A549 treated with DMSO at 1 μM for 4 hours (cell line): ENCODE measurements at places on chromosomes 16 and 17. TPM values are rescaled to one million over a fixed set of nuclear protein-coding genes. Genes with fewer than 3 reads are reported as not detected.

SDR42E1 gene
- 1.2 to 2.1 TPM (median 1.6 TPM) in 5 replicates for total RNA-seq

NPIPB4 gene
- 23.4 to 39.4 TPM (median 26.2 TPM) in 5 replicates for total RNA-seq

MYOCD gene
- total RNA-seq: 0.94 to 3.0 TPM (median 2.1 TPM) in 5 replicates

NPIPB13 gene
- 0.66 to 3.2 TPM (median 3.0 TPM) in 5 replicates for total RNA-seq

CEP112 gene
- 5.1 to 8.1 TPM (median 6.4 TPM) in 5 replicates for total RNA-seq

TBC1D3H gene
- not detected in 5 replicates for total RNA-seq

RNF222 gene
- not detected in 5 replicates for total RNA-seq

G6PC1 gene
- not detected in 5 replicates for total RNA-seq

KRT222 gene
- 0.39 to 0.61 TPM (median 0.47 TPM) in 5 replicates for total RNA-seq

HS3ST3B1 gene
- 0.27 to 0.49 TPM (median 0.36 TPM) in 5 replicates for total RNA-seq

STX1B gene
- 1.6 to 2.1 TPM (median 1.8 TPM) in 5 replicates for total RNA-seq

CSH2 gene
- not detected in 5 replicates for total RNA-seq

ATP1B2 gene
- total RNA-seq: 0.13 to 0.27 TPM (median 0.24 TPM) in 5 replicates

TEDC2 gene
- total RNA-seq: 16.3 to 25.4 TPM (median 22.3 TPM) in 5 replicates

CIITA gene
- 0.05 to 0.14 TPM (median 0.11 TPM) in 4 of 5 replicates, not detected in the other for total RNA-seq

CCL1 gene
- total RNA-seq: not detected in 5 replicates

CFAP52 gene
- total RNA-seq: 0.06 TPM in 1 of 5 replicates, not detected in the others

C1QTNF1 gene
- total RNA-seq: 33.5 to 41.6 TPM (median 39.2 TPM) in 5 replicates

TMC5 gene
- 7.1 to 9.4 TPM (median 8.1 TPM) in 5 replicates for total RNA-seq
